COLO829 (cell line): ENCODE measurements at places on chromosomes 1 and 21.
A peak's percentile ranks its signal among the peaks of the same experiment; 100 is the strongest.

GRCh38 chr1:234617131-234617985, 7.4 kb upstream of the IRF2BP2 start:
- DNase-seq, result no peak

GRCh38 chr21:41610042-41610839, 102.3 kb upstream of the TMPRSS2 start:
- peak; percentile 62 for DNase-seq

DNA sequence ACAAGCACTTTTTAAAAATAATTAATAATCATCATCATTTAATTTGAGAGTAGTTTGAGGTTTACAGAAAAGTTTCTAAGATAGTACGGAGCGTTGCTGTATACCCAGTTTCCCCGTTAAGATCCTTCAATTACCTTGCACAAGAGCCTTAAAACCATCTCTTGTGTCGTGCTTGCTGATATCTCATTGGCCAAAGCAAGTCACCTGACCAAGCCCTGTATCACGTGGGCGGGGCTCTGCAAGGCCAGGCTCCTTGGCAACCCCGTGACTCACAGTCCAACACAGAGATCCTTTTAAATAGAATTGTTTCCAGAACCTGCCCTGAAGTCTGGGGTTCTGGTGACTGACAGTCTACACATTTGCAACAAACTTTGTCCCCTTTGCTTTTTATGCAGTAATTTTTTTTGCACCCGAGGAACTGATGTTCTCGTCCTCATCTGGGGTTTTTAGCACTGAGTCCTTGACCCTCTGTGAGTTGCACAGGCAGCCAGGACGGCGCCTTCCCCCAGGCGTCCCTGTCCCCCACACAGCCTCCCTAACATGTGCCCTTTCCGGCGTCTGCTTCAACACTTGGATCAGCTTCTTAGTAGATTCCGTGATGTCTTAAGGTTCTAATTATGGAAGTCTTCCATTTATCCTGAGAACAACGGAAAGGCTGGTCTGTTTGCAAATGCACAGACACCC, 183.3 kb upstream of the TMEM51 start:
- peak; percentile 84 for DNase-seq

- no peak for DNase-seq
These were observed 38.5 kb upstream of the TDRD10 start for GRCh38 chr1:154463512-154463990.

GRCh38 chr1:43204394-43204793, 32.3 kb downstream of the CFAP57 start:
- no peak for DNase-seq

DNA sequence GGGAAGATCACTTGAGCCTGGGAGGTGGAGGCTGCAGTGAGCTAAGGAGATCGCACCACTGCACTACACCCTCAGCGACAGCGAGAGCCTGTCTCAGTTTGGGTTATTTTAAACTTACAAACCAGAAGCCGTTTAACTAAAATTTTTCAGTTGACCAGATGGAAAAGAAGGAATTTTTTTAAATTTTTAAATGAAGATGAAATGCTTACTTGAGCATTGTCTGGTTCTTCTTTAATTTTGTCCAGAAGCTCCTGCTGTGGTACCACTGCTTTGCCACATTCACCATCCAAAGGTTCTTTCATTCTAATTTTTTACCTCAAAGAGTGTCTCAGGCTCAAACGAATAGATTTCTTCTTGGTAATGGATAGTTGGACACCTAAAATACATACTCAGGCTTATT, 1.4 kb downstream of the ZMYM6 start:
- DNase-seq, result no peak

DNA sequence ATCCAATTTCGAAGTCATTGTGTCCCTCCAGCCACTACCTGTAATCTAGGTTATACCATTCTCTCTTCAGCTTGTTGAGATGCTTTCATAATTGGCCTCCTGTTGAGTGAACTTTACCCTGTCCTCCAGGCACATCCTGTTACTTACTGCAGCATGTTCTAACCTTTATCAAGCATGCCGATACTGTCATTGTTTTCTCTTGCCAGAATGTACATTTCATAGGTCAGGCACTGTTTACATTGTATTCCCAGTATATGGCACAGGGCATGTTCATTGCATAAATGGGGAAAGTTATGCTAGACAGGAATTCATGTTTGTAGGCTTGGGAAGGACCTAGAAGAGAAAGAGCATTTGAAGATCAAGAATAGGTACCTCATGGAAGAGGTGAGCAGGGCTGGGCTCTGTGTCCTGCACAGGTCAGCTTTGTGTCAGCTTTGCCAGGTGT, 10.2 kb downstream of the CXADR start:
- DNase-seq, result no peak

GRCh38 chr1:241603731-241604245, 36.4 kb downstream of the CHML start:
- no peak for DNase-seq

- DNase-seq, result no peak
These were observed 8.8 kb downstream of the CD1E start for GRCh38 chr1:158362482-158362881.

- no peak for DNase-seq
These were observed 84.4 kb downstream of the MACF1 start for GRCh38 chr1:39288735-39289465.

DNA sequence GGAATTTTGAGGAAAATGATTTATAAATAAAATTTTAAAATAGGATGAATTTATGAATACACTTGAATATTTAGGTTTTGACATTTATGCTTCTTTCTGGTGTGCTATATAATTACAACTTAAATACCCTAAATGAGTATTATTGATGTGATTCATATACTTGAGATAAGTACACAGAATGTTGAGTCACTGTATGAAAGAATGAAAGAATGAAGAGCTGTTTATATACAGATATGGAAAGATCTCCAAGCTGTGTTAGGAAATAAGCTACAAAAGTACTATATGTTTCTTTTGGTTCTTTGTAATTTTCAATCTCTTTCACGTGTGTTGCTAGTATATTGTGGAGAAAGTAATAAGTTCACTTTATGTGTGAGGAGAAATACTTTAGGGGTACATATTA, 147.2 kb downstream of the RASAL2 start:
- DNase-seq, result no peak

DNA sequence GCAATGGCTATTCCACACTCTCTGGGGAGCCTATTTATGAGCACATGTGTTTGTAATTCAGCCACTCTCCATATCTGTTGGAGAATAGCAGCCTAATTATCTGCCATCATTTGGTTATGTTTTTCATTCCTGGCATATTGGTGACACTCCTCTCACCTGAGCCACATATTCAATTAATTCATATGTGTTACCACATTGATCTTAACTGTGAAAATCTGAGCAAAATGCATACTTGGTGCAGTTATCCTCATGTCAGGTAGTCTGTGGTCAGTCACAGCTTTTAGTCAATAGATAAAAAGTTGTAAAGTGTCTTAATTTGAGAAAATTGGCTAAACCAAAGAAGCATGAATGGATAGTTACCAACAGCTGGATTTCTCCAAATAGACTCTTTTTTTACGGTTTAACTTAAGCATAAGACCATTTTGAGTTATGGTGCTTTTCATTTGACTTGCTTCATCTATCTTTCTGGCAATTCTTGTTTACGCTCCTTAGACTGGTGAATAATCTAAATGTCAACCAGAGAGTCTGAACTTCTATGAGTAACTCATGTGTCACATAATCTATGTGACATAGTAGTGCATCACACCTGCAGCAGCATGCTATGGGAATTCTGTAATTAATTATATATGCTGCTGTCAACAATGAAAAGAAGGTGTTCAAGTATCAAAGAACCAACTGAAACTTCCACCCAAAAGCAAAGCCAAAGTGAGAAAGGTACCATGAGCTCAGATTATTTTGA, 187.7 kb upstream of the SGIP1 start:
- no peak for DNase-seq

GRCh38 chr1:173241528-173242347, 34.6 kb upstream of the TNFSF4 start:
- no peak for DNase-seq

DNA sequence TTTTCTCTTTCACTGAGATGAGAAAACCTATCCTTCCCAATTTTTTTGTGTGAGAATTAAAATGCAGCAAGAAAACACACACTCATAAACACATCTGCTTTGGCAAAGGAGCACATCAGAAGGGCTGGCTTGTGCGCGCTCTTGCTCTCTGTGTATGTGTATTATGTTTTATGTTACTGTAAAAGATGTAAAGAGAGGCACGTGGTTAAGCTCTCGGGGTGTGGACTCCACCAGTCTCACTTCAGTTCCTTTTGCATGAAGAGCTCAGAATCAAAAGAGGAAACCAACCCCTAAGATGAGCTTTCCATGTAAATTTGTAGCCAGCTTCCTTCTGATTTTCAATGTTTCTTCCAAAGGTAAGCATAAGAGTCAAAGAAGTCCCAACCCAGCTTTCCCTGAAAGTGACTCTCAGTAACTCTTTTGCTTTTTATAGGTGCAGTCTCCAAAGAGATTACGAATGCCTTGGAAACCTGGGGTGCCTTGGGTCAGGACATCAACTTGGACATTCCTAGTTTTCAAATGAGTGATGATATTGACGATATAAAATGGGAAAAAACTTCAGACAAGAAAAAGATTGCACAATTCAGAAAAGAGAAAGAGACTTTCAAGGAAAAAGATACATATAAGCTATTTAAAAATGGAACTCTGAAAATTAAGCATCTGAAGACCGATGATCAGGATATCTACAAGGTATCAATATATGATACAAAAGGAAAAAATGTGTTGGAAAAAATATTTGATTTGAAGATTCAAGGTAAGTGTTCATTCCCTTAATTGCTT, at the start of gene CD2:
TSS of gene CD2 (plus strand) at position 233 of the 780 bp plus-strand sequence. CDS start at position 296, 63 bp downstream.
- DNase-seq, result no peak

GRCh38 chr1:151990856-151991198, 2.8 kb downstream of the S100A10 start:
- peak; percentile 65 for DNase-seq

GRCh38 chr1:88549536-88549935, 134.5 kb upstream of the PKN2 start:
- DNase-seq, result peak; percentile 2

DNA sequence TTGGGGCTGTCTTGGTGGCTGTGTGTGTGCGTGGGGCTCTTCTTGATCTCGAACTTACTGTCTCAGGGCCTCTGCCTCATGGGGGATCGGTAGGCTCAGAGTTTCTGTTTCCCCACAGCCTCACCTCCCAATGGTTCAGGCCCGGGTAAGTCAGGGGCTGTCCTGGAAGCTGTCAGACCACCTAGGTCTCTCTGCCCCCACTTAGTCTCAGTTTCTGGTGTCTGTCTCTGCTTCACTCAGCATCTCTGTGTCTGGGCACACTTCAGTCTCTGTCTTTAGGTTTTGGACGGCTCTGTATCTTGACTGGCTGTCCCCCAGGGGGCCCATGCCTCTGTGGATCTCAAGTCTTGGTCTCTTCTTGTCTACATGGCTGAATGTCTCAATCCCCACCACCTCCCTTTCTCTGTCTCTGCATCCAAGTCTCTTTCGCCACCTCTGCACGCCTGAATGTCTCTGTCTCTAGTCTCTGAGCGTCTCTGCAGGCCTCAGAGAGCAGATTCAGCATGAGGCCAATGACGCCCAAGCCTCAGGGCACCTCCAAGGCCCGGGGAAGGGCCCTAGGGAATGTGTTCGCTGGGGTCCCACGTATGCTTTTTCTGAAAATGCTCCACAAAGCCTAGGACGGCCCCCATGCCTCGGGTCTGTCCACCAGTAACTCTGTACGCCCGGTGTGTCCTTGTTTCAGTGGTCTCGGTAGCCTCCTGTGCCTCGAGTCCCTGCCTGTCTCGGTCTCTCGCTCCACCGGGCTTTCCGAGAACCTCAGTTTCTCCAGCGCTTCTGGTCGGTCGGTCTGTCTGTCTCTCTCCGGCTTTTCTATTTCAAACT, 818 bp downstream of the FHL3 start:
- no peak for DNase-seq

- no peak for DNase-seq
These were observed 682.9 kb upstream of the ADAMTS5 start for GRCh38 chr21:27649762-27650161.

- DNase-seq, result no peak
These were observed 77.1 kb downstream of the CEP350 start for GRCh38 chr1:180031664-180032063.

DNA sequence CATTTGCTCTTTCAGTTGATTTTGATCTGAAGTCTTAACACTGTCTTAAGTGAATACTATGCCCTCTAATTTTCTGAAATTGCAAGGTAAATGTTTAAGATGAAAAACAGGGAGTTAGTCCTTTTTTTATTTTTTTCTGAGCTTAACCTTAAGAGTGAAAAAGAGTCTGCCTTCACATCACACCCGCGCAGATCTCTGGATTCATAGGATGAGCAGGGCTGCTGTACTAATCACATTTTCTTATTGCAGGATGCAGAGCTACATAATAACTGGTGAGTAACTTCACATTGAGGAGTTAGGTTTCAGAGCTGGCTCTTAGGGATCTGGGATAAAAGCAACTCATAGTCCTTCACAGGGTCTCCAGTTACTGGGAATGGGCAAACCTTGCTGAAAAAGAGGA, 188.7 kb upstream of the ATP1B1 start:
- no peak for DNase-seq

DNA sequence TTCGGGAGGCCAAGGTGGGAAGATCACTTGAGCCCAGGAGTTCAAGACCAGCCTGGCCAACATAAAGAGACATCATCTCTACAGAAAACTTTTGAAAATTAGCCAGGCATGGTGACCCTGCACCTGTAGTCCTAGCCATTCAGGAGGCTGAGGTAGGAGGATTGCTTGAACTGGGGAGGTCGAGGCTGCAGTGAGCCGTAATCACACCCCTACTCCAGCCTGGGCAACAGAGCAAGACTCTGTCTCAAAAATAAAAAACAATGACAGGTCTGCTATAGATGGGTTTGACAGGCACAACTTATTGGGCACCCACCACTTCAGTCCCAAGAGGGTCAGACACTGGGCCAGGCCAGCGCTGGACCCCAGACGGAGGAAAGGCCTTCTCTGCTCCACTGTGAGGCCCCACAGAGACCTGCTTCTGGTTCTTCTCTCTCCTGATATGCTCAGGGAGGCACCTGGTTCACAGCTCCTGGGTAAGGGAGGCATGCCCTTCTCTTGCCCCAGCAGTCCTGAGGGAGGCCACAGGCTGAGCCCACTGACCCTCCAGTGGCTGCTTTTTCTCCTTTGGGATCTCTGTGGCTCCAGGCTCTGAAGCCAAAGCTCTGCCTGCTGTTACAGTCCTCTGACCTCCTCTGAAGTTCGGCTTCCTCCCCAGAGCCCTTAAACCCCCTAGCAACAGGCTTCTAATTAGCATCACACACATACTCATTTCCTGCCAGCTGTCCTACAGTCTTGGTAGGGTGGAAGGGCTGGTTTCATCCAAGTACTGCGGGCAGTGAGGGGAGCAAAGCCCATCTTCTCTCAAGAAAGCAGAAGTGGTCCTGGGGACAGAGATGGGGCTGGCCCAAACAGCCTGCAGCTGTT, 14.4 kb downstream of the S100A16 start:
- DNase-seq, result peak; percentile 65

- DNase-seq, result no peak
These were observed 10.8 kb downstream of the SLC45A3 start for GRCh38 chr1:205669341-205670149.

- DNase-seq, result no peak
These were observed 11.6 kb downstream of the CD160 start for GRCh38 chr1:145730900-145731299.

GRCh38 chr1:214638459-214638807, 35.4 kb downstream of the CENPF start:
- no peak for DNase-seq
